ENCODE measurements at places on chromosomes 4 and X. TPM values are rescaled to one million over a fixed set of nuclear protein-coding genes. Genes with fewer than 3 reads are reported as not detected.

DKK2 gene
- total RNA-seq, result 6.4 TPM

HEPH gene
- 21.1 TPM for total RNA-seq

DNA sequence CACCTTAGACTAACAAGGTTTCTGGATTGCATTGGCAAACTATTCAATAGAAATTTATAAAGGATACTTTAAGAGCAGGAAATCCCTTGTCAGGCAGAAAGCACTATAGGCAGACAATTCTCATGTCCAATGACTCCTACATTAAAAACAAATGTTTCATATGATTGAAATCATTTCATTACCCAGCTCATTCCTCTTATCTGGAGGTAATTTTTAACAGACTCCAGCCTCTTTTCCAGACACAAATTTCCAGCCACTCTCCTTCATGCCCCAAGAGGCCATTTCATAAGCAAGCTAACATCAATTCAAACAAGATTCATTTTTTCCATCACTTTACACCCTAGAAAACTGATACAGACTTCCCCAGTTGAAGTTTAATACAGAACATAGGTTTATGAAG is 495.1 kb upstream of the FRG1 start:
- H3K27ac ChIP-seq, result no peak overlapping the region
- no peaks in the 10 kb centered on the region for H3K36me3 ChIP-seq
- no peak overlapping the region for H3K4me3 ChIP-seq

DNA sequence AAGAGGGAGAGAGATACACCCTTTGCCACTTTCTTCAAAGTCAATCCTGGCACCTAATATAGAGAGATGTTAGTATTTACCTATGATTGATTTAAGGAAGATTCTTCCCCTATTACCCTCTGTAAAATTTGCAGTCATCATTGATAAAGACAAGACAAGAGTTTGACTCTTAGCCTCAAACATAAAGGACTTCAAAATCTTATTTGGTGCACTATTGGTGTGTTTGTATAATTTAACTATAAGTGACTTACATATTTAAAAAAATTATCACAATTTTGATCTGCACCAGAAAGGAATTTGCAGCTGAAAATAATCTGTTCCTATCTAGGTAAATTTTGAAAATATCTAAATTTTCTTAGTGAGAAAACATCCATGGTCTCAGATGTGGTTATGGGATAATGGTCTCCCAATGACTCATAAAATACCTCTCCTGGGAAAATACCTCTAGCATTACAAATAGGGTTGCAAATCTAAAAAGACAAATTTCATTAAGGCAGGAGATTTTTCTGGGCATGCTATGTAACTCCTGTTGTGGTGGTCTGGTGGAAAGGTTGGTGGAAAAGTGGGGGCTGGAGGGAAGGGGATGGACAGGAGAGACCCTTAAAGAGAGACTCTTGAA is 173.6 kb upstream of the MED14 start:
- H3K36me3 ChIP-seq, result no peaks in the 10 kb centered on the region
- no peak for DNase-seq
- peaks cover 21% of the 10 kb centered on the region for H3K27me3 ChIP-seq
- H3K4me1 ChIP-seq, result no peaks in the 10 kb centered on the region
- no peak overlapping the region for H3K4me3 ChIP-seq

DNA sequence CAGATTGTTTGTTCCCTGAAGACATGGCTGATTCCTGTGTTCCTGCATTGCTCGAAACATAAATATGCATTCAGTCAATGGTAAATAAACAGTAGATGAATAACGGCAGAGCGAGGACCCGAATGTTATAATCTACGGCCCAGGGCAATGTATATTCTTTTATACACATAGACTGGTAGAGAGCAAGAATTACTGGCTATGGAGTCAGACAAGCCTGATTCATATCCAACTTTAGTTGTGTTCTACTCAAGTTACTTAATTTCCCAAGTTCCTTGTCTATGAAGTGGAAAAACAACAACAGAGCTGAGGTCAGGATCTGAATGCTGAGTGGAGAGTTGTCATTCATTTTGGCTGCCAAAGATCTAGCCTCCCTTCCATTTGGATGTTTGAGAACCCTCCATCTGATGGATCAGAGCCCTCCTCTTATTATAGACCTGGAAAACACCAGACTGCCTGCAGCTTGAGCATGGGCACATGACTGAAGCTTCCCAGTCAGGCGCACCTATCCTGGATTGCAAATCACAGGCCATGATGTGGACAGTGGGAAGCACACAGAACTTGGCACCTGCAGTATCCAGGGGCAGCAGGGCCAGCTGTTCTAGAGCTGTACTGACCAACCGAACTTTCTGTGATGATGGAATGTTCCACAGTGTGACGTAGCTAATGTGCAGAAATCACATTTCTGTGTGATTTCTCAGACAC is 80.1 kb downstream of the FAM184B start:
- no peak overlapping the region for H3K4me3 ChIP-seq
- H3K27me3 ChIP-seq, result no peaks in the 10 kb centered on the region
- H3K4me1 ChIP-seq, result no peaks in the 10 kb centered on the region
- H3K36me3 ChIP-seq, result no peaks in the 10 kb centered on the region
- H3K27ac ChIP-seq, result no peak overlapping the region

GRCh38 chrX:42028109-42028508 is 104.8 kb upstream of the CASK start:
- H3K36me3 ChIP-seq, result no peaks in the 10 kb centered on the region
- no peak overlapping the region for H3K4me3 ChIP-seq
- no peaks in the 10 kb centered on the region for H3K4me1 ChIP-seq
- no peak for DNase-seq
- H3K27ac ChIP-seq, result no peak overlapping the region

TEX13B gene
- total RNA-seq, result not detected

DCLK2 gene
- total RNA-seq, result 11.8 TPM

UBE2A gene
- total RNA-seq, result 50.4 TPM

DNA sequence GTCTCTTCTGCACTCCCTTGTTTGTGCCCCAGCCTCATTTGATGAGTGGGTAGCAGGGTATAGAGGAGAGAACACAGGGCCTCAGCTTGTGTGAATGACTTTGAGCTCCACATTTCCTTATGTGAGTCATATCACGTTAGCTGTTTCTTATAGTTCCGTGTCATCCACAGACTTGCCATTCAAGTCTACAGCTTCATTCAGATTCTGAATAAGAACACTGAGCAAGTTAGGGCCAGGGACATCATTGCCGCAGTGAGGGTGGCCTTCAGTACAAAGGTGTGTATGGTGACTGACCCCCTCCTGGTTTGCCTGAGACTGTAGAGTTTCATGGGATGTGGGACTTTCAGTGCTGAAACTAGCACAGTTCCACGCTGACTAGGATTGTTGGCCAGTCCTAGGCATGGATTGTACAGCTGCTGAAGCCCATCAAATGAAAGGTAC is 23.6 kb downstream of the KLF3 start:
- H3K27ac ChIP-seq, result no peak overlapping the region
- H3K4me1 ChIP-seq, result peaks cover 26% of the 10 kb centered on the region
- DNase-seq, result no peak
- no peaks in the 10 kb centered on the region for H3K27me3 ChIP-seq

UCP1 gene
- 0.34 TPM for total RNA-seq

CASP6 gene
- total RNA-seq, result 13.2 TPM

GRCh38 chrX:102849396-102849795 is 87.7 kb upstream of the RAB40AL start:
- H3K4me3 ChIP-seq, result no peak overlapping the region
- no peaks in the 10 kb centered on the region for H3K4me1 ChIP-seq
- no peak overlapping the region for H3K27ac ChIP-seq
- H3K27me3 ChIP-seq, result no peaks in the 10 kb centered on the region
- H3K36me3 ChIP-seq, result no peaks in the 10 kb centered on the region

Measured in lung (tissue), 17 donors.